ENCODE measurements at places on chromosomes 3 and 15.

DNA sequence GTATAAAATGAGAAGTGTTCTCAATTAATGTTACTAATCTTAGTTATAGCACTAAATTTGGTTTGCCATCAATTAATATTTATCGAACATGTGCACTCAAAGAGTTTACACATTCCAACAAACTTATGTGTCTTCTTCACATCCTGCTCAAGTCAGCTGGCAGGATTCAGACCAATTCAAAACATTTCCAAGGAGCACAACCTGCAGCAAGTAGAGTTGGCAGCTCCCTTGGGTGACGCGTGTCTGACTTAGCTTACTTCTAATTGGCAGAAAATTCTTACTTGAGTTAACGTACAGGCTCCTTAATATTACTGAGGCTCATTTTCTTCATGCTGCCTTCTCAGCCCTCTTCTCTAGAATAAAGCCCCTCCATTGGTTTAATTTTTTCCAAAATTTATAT is 110.4 kb upstream of the PFN2 start:
- no peak for DNase-seq

- no peak for DNase-seq
Observed at GRCh38 chr15:38040615-38041014, 106.2 kb downstream of the TMCO5A start.

DNA sequence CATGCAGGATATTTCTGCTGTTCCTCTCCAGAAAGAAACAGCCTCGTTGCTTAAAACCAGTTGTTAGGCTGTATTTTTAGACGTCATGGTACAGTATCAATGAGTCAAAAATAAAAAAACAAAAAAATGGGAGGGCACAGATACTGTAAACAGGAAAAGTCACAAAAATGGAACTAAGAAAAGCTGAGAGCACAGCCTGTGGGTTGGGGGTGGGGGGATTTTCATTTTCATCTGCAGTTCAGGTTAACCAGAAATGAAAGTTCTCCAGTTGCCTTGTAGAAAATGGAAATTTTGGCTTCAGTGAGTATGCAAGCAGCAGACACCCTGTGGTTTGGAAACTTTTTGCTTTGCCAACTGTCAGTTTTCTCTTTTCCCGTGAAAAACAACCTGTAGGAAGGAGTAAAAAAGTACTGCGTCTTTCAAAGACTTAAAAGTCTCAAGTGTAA is 59.0 kb downstream of the FRMD4B start:
- DNase-seq: peak; percentile 28

- DNase-seq: no peak
Observed at GRCh38 chr3:161348796-161349400, 22.4 kb downstream of the SPTSSB start.

GRCh38 chr3:46469680-46470357 is 5.1 kb upstream of the LTF start:
- no peak for DNase-seq

GRCh38 chr3:99355465-99355864 is 282.9 kb upstream of the COL8A1 start:
- DNase-seq: no peak

GRCh38 chr3:38490281-38491030 is 5.7 kb upstream of the EXOG start:
- no peak for DNase-seq

DNA sequence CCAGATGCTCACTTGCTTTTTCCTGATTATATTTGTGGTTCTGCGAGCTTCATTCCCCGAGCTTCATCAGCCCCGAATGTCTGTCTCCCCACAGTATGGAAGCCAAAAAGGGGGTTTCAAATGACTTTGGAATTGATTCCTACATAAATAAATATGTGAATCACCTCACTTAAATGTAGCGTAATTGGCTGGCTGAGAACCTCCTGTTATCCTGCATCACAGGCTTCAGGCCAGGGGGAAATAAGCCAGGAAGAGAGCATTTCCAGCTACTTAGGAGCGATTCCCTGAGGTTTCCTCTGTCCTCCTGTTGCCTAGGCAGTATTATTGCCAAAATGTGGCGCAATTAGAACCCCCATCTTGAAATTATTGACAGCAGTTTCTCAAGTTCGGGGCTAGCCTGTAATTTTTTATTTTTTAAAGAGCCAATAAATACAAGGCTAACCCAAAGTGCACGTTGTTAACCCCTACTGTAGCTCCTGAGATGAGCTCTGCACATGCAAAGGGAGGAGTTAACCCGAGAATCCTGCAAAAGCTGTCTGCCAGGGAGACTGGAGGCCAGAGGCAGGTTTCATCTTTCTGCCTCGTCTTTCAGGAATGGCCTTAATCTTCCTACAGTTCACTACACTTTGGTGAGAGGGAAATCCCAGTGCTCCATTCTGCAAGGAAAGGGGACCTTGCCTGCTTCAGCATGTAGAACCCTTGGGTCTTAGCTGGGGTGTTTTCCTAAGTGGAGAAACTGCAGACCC is 148.2 kb downstream of the ADAMTS9 start:
- no peak for DNase-seq

- DNase-seq: no peak
Observed at GRCh38 chr3:15318661-15319060, 13.7 kb downstream of the SH3BP5 start.

GRCh38 chr15:66566963-66567531 is 1.2 kb upstream of the LCTL start:
- DNase-seq: peak; percentile 77

- DNase-seq: no peak
Observed at GRCh38 chr15:33155691-33156420, 38.7 kb downstream of the FMN1 start.

- no peak for DNase-seq
Observed at GRCh38 chr3:158407844-158408517, 163.0 kb upstream of the MLF1 start.

- DNase-seq: no peak
Observed at GRCh38 chr3:106811376-106811775, 565.9 kb upstream of the CCDC54 start.

GRCh38 chr3:195153653-195154052 is 117.3 kb downstream of the XXYLT1 start:
- no peak for DNase-seq

GRCh38 chr3:25178672-25179071 is 249.4 kb upstream of the RARB start:
- DNase-seq: no peak

DNA sequence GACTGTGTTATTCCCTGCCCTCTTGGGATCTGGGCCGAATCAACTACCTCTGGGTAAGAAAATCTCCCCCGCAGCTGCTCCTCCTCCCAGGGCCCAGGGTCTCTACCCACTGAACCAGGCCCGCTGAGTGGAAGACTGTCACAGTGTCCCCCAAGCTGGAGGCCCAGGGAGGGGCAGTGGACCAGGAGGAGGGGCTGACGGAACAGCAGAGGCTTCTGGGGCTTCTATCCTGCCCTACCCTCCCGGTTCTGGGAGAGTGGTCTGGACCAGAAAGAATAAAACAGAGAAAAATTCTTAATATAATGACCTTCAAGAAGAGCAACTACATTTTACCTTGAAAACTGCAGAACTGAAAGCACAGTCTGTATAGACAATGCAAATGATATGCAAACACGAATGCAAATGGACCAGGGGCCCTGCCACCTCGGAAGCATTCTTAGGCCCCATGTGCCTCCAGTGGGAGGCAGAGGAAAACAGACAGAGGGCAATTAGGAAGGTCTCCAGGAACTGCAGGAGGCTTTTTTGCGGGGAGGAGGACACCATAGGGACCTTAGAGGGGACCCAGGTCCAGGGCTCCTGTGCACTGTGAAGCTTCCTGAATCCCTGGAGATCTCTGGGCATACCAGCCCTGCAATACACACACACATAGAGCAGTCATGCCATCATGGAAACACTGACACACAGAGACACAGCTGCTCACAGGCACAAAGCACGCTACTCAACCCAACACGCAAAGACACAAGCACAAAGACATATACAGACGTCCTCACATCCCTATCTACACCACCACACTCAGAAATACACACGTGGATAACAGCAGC is 12.3 kb downstream of the MEGF11 start:
- no peak for DNase-seq

GRCh38 chr15:29263289-29263688 is 6.3 kb downstream of the NSMCE3 start:
- no peak for DNase-seq

GRCh38 chr15:82647045-82647834 is at the start of gene CPEB1:
CPEB1 (minus strand) TSS chr15:82647363; CDS start chr15:82628459, 18,904 bp downstream.
- no peak for DNase-seq

DNA sequence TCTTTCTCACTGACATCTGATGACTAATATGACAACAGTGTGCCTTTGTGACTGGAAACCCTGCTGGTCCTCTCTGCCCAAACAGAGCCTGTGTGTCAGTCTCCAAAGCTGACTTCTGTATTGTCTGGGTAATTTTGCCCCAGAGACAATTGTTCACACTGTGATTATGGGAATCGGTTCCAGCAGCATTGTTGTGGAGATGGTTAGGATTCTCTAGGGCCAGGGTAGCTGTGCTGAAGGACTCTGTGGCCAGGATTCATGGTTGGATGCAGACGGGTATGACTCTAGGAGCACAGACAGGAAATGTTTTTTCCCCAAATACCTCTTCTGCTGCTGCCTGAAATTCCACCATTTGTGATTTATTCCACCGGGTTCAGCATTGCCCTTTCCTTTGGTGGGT is 57.5 kb upstream of the ITGA11 start:
- no peak for DNase-seq

DNA sequence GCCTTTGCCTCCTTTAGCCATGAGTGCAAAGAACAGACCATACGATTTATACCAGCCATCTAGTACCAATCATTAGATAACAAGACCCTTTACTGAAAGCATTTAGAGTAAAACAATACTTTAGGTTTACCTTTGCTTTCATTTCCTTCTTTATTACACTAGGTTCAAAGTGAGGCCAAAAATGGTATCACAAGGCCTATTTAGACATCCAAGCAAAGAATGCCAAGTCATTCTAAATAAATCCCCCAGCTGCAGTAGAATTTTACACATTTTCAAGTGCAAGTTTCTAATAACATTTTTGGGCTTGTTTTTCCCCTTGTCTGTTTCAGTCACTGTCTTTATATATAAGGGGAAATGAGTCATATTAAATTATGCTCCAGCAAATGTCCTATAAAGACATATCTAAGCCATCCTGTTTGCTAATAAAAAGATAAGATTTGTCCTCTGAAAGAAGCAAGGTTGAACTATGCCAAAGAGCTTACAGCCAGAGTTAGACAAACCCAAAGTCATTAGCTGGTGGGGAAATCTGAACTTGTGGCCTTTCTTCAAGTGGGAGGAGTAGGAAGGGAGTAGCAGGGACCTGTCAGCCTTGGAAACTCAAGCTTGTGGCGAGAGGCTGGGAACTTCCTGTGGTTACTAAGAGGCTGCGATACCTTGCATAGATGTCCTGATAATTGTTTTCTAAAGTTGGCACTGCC is 232.7 kb downstream of the MECOM start:
- DNase-seq: no peak

GRCh38 chr3:65473736-65474135 is 565.0 kb downstream of the MAGI1 start:
- no peak for DNase-seq

DNA sequence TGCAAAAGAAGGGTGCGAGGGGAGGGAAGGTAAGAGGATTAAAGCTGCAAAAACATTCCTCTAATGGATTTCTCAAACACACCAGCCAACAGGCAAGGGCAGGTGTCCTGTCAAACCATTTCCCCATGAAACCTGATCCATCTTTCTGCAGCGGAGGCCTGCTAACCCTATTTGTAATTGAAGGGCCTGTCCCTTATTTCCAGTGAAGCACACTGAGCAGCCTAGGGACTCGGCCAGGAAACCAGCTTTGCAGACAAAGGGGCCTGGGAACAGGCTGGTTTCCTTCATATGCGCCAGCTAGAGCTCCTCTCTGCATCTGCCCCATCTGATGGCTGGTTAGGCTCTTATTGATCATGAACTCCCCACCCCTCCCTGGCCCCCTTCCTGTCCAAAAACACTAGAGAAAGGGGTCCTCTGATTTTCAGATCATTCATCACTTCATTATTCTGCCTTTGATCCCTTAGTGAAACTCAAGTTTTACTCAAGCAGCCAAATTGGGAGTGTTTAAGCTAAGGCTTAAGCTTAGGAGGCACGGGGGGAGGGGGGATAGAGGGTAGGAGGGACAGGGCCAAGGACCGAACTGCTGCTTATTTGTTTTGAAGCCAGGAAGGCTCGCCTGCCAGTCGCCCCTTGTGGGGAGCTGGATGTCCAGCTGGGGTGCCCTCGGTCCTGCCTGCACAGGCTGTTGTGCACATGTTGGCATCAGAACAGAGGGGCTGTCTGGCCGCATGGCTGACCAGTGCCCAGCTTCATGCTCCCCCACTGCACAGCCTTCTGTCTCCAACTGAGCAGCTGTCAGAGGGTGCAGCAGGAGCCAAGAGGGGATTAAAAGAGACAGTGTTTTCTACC is 53.1 kb downstream of the BOC start:
- DNase-seq: no peak

- DNase-seq: no peak
Observed at GRCh38 chr3:84136425-84136824, 822.4 kb upstream of the CADM2 start.

DNA sequence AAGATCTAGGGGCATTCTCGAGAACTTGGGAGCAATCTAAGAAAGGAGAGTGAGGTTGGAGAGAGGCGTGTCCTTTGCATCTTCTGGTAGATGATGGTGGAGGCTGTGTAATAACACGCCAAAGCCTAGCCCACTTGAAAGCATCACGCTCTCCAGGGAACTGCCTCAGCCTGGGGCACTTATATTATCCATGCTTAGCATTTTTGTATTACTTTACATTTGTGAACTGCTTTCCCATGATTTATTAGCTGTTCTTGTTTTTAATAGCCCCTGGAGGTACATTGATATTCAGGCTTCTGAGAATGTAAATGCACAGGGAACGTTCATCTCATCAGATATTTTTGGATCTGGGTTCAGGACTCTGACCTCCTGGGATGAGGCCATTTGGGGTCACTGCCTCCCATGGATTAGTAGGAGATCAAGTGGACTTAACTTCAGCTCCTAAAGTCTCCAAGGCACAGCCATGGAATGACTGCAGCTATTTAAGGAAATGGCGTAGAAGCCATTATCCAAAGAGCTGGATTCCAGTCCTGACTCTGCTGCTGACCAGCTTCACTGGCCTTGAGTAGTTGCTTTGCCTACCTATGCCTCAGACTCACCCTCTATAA is 124.9 kb downstream of the LPP start:
- DNase-seq: no peak

GRCh38 chr15:67931861-67932260 is 92.0 kb upstream of the RNU6-1 start:
- DNase-seq: no peak

DNA sequence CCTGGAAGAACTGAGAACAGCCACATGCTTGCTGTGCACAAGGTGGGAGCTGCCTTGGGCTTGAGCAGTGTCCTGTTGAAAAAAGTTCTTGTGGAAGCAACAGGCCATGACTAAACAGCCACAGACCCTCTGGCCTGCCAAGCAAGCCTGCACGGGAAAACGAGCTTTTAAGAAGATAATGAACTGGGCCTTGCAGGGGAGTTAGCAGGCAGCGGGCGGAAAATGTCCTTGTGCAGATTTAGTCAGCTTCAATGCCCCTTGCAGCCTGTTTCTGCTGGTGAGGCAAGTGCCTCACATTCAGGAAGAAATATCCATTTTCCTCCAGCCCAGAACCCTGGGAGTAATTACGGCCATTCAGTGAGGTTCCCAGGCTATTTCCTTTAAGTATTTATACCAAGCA is 126.2 kb upstream of the KLHL25 start:
- no peak for DNase-seq
